Islet precursor cell (in vitro differentiated cells): ENCODE measurements at places on chromosomes 4 and X.

DNA sequence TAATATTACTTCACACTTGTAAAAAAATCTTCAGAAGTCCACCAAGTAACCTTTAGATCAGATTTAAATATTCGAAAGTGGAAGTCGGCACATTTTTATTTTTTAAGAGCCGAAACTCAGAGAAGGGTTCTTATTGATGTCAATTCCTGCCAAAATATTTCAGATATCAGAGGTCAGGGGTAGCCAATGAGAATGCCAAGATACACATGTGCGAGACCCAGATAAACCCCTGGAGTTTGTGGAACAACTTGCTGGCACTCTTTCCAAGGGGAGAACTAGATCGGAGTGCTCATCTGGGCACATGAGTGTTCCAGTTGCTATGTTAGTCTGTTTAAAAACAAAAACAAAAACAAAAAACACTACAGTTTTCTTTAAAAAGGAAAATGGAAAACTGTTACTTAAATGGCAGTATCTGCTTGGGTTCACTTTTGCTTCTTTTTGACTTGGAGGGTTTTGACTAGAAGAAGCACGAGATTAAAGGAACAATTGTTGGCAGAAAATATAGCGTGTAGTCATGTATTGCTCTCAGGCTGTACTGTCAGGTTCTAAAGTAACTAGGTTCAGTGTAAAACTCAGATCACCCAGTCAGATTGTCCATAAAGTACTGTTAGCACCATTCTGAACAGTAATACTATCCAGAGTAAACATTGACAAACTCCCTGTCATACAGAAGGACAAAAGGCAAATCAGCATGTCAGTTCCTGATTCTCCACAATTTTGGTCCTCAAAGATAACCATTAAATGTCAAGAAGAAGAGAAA, 188.0 kb upstream of the PACRGL start:
- DNase-seq: no peak

GRCh38 chrX:21379991-21380390, 5.8 kb downstream of the CNKSR2 start:
- DNase-seq: no peak

GRCh38 chr4:148633720-148634119, 191.5 kb upstream of the NR3C2 start:
- no peak for DNase-seq

GRCh38 chrX:48043056-48043455, 28.4 kb downstream of the ZNF630 start:
- peak; percentile 50 for DNase-seq

GRCh38 chrX:53547668-53548067, 113.5 kb upstream of the HSD17B10 start:
- DNase-seq: no peak

GRCh38 chrX:40854242-40854641, 118.9 kb upstream of the MED14 start:
- no peak for DNase-seq

DNA sequence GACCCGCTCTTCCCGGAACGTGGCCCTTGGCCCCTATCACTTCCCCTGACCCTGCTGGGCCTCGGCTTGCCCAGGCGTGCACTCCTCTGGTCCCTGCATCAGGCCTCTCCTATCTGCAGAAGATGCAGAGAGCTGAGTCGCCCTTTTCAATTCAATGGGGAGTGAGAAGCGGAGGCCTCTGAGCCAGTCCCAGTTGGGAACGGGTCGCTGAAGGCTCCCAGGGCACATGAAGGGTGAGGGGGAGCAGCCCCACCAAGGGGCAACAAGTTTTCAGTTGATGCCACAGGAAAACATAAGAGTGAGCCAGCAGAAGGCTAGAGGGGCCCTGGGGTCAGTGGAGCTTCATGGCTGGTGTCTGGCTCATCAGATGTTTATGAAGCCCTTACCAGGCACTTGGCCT, 17.1 kb downstream of the PSAPL1 start:
- DNase-seq: no peak

DNA sequence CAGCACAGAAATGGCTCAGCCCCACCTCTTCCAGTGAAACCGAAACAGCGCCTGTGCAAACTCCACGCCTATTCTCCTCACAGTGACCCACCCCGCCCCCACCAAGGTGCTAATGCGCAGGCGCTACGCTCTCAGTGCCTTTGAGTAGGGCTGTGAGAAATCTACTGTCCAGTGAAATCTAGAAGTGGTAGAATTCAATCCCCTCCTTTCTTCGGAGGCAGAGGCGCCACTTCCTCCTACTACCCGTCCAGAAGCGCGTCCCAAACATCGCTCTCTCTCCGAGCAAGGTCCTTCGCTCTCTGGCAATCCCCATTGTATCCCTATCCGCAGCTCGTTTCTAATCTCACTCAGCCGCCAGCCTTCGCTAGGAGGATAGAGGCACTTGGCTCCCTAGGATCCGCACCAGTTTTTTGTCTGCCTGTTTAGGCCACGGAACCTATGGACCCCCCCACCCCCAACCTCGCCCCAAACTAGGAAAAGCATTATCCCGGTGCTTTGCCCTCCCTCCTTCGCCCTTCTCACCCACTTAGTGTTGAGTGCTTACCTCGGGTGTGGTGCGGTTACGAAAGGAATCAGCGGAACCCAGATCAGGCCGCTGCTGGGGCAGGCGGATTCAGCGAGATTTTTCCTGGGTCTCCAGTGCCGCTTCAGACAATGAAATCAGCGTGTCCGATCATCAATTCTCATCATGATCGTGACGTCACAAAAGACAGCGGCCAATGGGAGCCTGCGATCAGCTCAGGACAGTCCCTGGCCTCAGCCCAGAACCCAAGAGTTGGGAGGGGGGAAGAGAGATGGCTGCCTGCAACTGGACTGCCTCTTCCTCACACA, at the start of gene HDX:
HDX (minus strand) TSS at position 656 of the 831 bp plus-strand sequence. CDS start 27,056 bp downstream, outside the sequence.
- peak; percentile 88 for DNase-seq

DNA sequence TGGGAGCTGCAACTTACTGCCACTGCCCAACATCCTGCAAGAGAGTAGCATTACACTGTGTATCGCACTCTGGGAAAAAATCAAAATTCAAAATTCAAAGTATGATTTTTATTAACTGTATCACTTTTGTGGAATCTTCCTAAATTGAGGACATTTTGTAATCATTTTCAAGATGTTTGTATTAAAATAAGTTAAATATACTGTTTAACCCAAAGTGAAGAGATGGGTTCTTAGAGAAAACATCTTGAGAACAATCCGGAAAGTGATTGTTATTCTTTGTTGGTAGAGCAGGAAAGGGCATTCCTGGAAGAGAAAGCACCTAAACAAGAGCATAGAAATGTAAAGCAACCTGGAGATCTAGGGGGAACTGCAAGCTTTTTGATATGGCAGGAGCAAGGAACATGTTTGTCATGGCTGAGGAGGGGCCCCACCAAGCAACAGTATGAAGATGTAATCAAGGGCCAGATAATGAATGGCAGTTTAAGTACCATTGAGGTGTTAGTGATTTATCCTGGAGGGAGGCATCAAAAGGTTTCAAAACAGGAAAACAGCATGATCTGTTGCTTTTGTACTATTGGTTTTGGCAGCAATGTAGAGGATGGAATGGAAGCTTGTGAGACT, 14.1 kb upstream of the SEC24D start:
- DNase-seq: no peak

GRCh38 chr4:21191317-21191716, 491.1 kb downstream of the PACRGL start:
- no peak for DNase-seq

DNA sequence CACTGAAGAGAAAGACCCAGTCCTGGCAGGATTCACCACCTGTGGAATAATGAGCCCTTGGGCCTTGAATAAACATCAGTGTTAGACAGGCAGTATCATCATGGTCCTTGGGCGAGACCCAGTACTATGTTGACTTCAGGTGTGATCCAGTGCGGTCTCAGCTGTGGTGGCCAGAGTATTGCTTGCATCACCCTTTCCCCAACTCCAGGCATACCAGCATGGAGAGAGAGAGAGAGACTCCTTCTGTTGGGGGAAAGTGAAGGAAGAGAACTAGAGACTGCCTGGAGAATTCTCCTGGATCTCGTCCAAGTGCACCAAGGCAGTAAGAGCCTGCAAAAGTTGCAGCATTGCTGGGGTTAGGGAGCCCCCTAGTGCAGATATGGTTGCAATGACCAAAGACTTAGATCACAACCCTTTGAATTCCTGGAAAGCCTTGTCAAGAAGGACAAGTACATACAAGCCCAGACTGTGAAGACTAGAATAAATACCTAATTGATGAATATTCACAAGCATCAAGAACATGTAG, 61.1 kb upstream of the VAMP7 start:
- DNase-seq: peak; percentile 85

DNA sequence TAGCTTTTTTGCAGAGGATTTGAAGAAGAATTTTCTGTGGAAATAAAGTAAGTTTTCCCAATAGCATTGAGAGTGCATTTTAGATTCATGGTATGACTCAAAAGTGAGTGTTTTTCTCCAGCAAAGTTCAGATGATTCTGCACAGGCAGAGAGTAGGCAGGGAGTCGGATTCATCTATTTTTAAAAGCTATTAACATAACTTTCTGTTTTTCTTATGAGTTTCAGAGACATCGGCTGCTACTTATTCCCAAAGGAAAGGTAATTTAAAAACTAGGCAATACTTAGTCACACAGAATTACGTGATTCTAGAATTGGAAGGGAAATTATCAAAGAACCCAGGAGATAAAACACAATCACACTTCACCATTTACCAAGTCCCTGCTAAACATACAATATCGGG, 4.4 kb downstream of the CCDC110 start:
- DNase-seq: no peak

- no peak for DNase-seq
Measured at GRCh38 chr4:111214371-111214770, 591.5 kb upstream of the PITX2 start.

- DNase-seq: no peak
Measured at GRCh38 chr4:145446184-145446583, 35.5 kb upstream of the SMAD1 start.

GRCh38 chr4:26589705-26590104, 5.8 kb downstream of the TBC1D19 start:
- DNase-seq: no peak

- no peak for DNase-seq
Measured at GRCh38 chrX:123493857-123494256, 239.0 kb downstream of the THOC2 start.

DNA sequence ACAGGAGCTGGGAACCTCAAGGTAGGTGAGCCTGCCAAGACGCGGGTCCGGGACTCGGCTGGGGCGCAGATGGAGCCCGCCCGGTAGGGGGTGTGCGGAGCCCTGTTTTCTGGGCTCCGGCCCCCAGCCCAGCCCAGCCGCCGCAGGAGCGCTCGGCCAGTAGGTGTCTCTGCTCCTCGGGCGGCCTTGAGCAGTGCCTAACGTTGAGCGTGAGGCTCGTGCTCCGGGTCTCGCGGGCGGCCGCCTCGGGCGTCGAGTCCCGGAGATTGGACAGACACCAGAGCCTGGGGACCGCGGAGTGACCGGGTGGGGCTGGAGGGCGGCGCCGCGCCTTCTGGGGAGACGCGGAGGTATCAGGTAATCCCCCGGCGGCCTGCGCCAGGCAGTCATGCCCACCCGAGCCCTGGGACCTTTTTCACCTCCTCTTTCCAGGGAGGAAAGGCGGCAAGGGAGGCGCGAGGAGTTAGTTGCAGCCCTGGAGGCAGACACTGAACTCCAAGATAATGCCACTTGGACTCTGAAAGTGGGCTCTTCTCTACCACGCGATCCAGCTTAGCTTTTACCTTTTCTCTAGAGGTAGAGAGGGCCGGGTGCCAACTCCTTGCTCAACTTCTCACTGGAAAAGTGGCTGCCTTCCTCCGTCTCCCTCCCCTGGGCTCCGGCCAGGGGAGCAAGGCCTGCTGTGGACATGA, 14.5 kb upstream of the FGG start:
- DNase-seq: peak; percentile 92

- no peak for DNase-seq
Measured at GRCh38 chr4:76588274-76588673, 153.2 kb downstream of the SHROOM3 start.

- DNase-seq: no peak
Measured at GRCh38 chr4:99061048-99061700, 27.4 kb downstream of the ADH5 start.

DNA sequence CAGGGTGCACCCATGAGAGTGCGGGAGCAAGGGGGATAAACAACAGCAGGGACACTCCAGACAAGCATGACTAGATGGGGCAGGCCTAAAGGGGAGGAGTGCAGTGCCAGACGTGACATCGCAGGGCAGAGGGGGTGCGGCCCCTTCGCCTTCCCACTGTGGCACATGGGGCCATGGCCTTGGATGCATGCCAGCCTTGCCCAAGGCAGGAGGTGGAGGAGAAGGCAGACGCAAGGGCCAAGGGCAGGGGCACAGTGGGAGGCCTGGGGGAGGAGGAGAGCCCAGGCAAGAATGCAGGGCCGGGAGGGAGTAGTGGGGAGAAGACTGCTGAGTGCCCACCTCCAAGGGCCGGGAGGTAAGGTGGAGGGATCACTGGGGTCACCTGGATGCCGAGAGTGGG, 21.6 kb downstream of the PNMA6E start:
- no peak for DNase-seq

- DNase-seq: no peak
Measured at GRCh38 chrX:45517090-45517973, 316.7 kb upstream of the DIPK2B start.

- DNase-seq: peak; percentile 80
Measured at GRCh38 chr4:57190601-57191481, 80.7 kb upstream of the IGFBP7 start.

- no peak for DNase-seq
Measured at GRCh38 chrX:14028473-14028872, 1.2 kb downstream of the GEMIN8 start.

DNA sequence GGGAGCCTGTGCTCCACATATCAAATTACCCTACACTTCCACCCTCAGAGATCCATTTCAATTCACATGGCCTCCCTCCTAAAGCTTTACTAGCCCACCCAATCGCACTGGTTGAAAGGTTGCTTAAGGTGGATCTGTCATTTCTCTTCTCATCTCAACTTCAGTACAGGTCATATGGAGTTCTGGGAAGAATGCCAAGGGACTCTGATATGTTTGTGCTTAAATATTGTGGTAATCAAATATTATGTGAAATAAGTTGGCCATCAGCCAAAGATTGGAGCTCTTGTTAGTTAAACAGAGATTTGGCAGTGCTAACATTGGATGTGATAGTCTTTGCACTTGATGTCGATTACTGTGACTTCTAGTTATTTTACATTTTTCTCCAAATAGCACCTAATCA, 20.5 kb downstream of the SEPTIN6 start:
- DNase-seq: no peak

GRCh38 chr4:48369248-48369647, 27.9 kb downstream of the SLAIN2 start:
- DNase-seq: no peak

- DNase-seq: no peak
Measured at GRCh38 chrX:40746521-40746920, 11.2 kb upstream of the MED14 start.

GRCh38 chr4:85676850-85677590, 202.1 kb downstream of the ARHGAP24 start:
- no peak for DNase-seq

GRCh38 chr4:24321131-24321530, 263.2 kb downstream of the DHX15 start:
- DNase-seq: no peak

GRCh38 chr4:116303736-116304188, 781.6 kb downstream of the TRAM1L1 start:
- DNase-seq: no peak

- no peak for DNase-seq
Measured at GRCh38 chr4:169047956-169048355, 37.9 kb upstream of the CBR4 start.
